T-cell (primary cell): ENCODE measurements at places on chromosomes 11 and 22. TPM values are rescaled to one million over a fixed set of nuclear protein-coding genes. Genes with fewer than 3 reads are reported as not detected.

GRCh38 chr11:69867076-69868005, 48.1 kb upstream of the FGF3 start:
- H3K36me3 ChIP-seq = no peaks in the 10 kb centered on the region
- no peak overlapping the region for H3K27ac ChIP-seq
- peak; percentile 21 for DNase-seq

DNA sequence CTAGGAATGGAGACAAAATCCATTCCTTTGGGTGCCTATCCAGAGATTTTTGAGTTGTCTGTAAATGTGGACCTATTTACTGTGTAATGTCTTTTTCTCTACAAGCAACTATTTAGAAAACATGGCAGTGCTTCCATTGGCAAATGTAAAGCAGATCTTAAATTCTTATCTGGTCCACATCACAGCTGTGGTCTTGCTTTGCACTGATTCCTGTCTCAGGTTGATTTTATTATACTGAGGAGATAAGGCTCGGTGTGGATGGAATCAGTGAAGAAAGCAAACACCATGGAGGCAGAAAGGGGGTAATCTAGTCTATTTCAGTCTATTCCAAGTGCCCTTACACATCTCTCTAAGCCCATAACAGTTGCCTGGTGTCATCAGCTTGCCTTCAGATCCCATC, 160.5 kb downstream of the NCAM1 start:
- no peaks in the 10 kb centered on the region for H3K36me3 ChIP-seq
- H3K4me1 ChIP-seq = no peaks in the 10 kb centered on the region
- no peak overlapping the region for H3K4me3 ChIP-seq

- H3K27ac ChIP-seq = no peak overlapping the region
- no peaks in the 10 kb centered on the region for H3K27me3 ChIP-seq
- DNase-seq = no peak
- H3K4me1 ChIP-seq = peaks cover 3% of the 10 kb centered on the region
- H3K4me3 ChIP-seq = no peak overlapping the region
These were observed 3.2 kb downstream of the ARVCF start for GRCh38 chr22:20013382-20013871.

DNA sequence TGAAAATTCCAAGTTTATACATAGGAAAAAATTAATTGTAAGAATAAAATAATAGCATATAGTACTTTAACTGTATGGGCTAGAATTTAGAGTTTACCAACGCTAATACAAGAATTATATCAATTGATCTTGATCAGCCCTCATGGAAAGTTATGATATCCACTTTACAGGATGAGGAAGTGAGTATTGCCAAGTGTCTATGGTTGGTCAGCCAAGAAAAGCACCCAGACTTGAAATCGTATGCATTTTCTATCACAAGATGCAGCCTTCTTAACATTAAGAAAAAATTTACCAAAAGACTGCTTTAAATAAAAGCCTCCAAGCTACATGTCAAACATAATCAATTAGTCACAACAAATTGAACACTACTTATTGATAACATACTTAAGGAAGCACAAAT, 53.0 kb downstream of the DDI1 start:
- H3K27ac ChIP-seq = no peak overlapping the region
- no peaks in the 10 kb centered on the region for H3K27me3 ChIP-seq
- H3K4me3 ChIP-seq = no peak overlapping the region
- DNase-seq = no peak

Gene CLTCL1
- 1.2 TPM for total RNA-seq
